Naive thymus-derived CD8-positive, alpha-beta T cell (primary cell): ENCODE measurements at places on chromosomes 2 and 18.

DNA sequence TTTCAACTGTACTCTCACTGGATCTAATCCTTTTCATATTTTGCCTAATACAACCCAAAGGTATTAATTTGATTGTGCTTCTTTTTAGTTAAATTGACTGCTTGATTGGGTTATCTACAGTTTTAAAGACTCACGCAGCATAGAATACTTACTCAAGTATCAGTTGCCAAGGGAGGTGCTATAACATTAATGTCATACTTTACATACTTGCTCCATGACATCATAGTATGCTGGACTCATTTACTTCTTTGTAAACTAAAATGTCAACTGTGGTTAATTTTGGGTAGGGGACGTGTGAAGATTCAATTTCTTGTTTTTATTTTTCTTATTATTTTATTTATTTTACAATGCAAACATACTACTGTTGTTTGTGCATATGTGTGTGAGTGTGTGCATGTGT, 716.2 kb upstream of the VRK2 start:
- no peaks in the 10 kb centered on the region for H3K4me1 ChIP-seq
- H3K4me3 ChIP-seq, result no peak overlapping the region
- H3K27me3 ChIP-seq, result no peaks in the 10 kb centered on the region

DNA sequence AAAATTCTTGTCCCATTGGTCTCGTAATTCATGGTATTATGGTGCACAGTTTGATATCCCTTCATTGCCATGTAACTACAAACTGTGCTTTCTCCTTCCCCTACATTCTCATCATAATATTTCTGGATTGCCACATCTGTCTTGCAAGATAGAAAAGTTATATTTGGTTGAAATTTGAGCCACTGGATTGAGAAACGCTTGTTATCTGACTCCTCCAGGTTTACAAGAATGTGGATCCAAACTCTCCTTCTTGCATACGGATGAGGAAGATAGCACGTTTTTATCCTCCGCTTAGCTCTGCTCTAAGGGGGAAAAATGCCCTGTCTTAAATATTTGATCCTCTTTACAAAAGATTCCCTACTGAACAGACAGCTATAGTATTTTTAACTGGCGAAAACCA, 438.2 kb downstream of the TSN start:
- H3K4me3 ChIP-seq, result no peak overlapping the region
- H3K27ac ChIP-seq, result no peak overlapping the region
- no peaks in the 10 kb centered on the region for H3K27me3 ChIP-seq
- no peaks in the 10 kb centered on the region for H3K36me3 ChIP-seq
- DNase-seq, result no peak

DNA sequence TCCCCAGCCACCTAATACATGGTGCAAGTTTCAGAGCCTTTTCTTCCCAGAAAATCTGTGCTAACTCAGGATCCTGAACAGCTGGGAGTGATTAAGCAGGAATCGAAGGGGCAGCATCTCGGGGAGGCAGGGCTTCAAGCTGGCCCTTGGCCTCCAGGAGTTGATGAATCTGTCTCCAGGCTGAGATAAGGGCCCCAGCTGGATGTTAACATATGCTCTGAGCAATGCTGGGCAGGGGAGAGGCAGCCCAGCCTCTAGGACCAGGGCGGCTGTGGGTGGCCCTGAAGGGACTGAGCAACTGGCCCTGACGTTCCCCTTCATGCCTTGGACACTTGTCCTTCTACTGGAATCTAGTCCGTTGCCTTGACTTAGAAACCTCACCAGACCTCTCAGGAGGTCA, 84.1 kb upstream of the EPC2 start:
- peaks cover 3% of the 10 kb centered on the region for H3K36me3 ChIP-seq
- no peak overlapping the region for H3K4me3 ChIP-seq
- no peak overlapping the region for H3K27ac ChIP-seq
- H3K4me1 ChIP-seq, result no peaks in the 10 kb centered on the region

GRCh38 chr2:12636837-12637581, 79.7 kb upstream of the TRIB2 start:
- H3K27ac ChIP-seq, result no peak overlapping the region
- no peaks in the 10 kb centered on the region for H3K36me3 ChIP-seq
- no peak for DNase-seq
- peaks cover 20% of the 10 kb centered on the region for H3K4me1 ChIP-seq
- H3K27me3 ChIP-seq, result no peaks in the 10 kb centered on the region

GRCh38 chr18:58714821-58715220, 43.6 kb downstream of the MALT1 start:
- H3K4me3 ChIP-seq, result no peak overlapping the region
- H3K36me3 ChIP-seq, result peaks cover 13% of the 10 kb centered on the region
- H3K4me1 ChIP-seq, result peaks cover 63% of the 10 kb centered on the region
- no peaks in the 10 kb centered on the region for H3K27me3 ChIP-seq

GRCh38 chr2:181924336-181924735, 32.8 kb downstream of the ITPRID2 start:
- H3K27me3 ChIP-seq, result no peaks in the 10 kb centered on the region
- H3K4me3 ChIP-seq, result no peak overlapping the region
- peaks cover 15% of the 10 kb centered on the region for H3K36me3 ChIP-seq
- H3K4me1 ChIP-seq, result peaks cover 5% of the 10 kb centered on the region
- H3K27ac ChIP-seq, result no peak overlapping the region

GRCh38 chr2:195648787-195649186, 8.2 kb upstream of the SLC39A10 start:
- H3K27ac ChIP-seq, result peak overlapping the region; percentile 80
- H3K4me1 ChIP-seq, result peaks cover 62% of the 10 kb centered on the region
- DNase-seq, result no peak
- H3K27me3 ChIP-seq, result no peaks in the 10 kb centered on the region
- H3K4me3 ChIP-seq, result peak overlapping the region; percentile 57

DNA sequence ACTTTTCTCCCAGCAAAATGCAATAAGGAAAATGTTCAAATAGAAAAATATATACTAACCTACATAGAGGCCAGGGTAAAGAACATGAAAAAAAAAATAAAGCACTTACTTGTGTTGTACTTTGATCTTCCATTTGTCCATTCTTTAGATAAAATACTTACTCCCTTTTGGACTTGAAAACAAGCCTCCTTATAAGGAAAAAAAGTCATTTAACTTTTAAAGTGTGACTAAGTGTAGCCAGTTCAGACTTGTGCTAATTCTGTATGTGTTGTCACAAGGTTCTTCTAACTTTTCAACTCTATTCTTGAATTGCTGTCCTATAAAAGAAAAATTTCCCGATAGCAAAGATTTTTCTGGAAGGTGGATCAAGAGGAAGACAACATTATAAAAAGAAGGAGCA, 23.2 kb downstream of the SLC40A1 start:
- H3K4me3 ChIP-seq, result no peak overlapping the region
- H3K4me1 ChIP-seq, result peaks cover 10% of the 10 kb centered on the region
- no peaks in the 10 kb centered on the region for H3K36me3 ChIP-seq
- DNase-seq, result no peak
- no peaks in the 10 kb centered on the region for H3K27me3 ChIP-seq

DNA sequence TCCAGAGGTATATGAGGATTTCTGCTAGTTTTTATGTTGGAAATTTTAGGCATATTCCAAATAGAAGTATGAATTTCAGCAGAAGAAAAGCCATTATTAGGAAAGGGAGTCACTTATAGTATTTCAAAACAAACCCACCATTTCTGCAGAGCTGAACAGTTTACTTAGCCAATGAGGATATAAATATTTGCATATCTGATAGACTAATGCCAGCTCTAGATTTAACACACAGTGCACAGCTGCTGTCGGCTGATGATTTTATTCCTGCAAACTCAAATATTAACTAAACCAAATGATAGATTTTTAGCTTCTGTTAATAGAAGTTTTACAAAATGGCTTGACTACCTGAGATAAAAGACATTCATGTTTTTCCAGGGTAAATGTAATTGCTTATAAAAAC, 375.8 kb upstream of the FANCL start:
- DNase-seq, result no peak
- H3K27ac ChIP-seq, result no peak overlapping the region
- peaks cover 1% of the 10 kb centered on the region for H3K27me3 ChIP-seq
- H3K4me1 ChIP-seq, result peaks cover 5% of the 10 kb centered on the region
- no peak overlapping the region for H3K4me3 ChIP-seq

DNA sequence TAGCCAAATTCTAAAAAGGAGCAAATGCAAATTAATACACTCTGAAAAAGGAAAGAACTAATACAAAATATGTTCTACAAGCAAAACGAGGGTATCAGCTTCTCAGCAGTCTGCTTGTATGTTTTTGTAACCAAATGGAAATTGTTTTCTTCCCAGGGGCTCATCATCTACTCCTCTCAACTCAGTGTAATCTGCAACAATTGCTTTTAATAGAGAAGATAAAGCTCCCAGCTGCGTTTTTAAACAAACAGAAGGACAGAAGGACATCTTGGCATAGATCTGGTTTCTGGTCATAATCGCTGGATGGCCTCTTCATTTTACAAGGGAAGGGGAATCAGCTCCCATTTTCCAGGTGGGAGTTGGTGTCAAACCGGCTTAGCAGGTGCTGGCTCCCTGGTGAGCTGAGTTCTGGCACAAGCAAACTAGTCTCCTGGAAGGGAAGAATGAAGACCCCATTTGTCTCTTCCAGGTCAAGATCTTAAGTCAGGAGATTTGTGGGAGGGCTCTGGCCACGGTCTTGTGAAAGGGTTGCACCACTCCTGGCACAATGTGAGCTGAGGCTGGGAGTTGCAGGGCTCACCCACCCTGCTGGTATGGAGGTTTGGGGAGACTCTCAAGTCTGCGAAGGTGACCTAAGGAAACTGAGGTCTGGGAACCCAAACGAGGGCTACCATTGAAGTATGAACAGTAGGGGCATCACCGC, 41.6 kb downstream of the NPPC start:
- H3K27ac ChIP-seq, result no peak overlapping the region
- H3K36me3 ChIP-seq, result no peaks in the 10 kb centered on the region
- no peak overlapping the region for H3K4me3 ChIP-seq
- H3K4me1 ChIP-seq, result no peaks in the 10 kb centered on the region
- peaks cover 40% of the 10 kb centered on the region for H3K27me3 ChIP-seq
- no peak for DNase-seq
